ENCODE measurements at places on chromosomes 4 and X.

DNA sequence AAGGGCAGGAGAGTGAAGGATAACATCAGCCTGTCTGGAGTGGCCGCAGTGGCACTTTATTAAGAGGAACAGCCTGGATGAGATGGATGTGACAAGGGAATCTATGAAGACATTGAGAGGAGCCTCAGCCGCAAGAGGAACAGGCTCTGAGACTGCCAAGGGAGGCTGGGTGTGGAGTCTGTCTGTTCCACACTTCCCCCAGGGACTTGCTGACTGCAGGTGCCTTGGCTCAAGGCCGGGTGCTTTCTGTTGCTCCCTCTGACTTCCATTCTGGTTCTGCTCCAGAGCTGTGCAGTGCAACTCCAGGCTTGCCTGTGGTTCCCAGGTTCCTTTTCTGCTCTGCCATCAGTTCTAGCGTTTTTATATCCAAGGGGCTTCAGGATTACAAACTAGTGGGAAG is 54.6 kb downstream of the FRMPD3 start:
- H3K27ac ChIP-seq, result no peak overlapping the region
- H3K4me1 ChIP-seq, result no peaks in the 10 kb centered on the region
- no peaks in the 10 kb centered on the region for H3K36me3 ChIP-seq
- no peak overlapping the region for H3K4me3 ChIP-seq
- H3K27me3 ChIP-seq, result no peaks in the 10 kb centered on the region

DNA sequence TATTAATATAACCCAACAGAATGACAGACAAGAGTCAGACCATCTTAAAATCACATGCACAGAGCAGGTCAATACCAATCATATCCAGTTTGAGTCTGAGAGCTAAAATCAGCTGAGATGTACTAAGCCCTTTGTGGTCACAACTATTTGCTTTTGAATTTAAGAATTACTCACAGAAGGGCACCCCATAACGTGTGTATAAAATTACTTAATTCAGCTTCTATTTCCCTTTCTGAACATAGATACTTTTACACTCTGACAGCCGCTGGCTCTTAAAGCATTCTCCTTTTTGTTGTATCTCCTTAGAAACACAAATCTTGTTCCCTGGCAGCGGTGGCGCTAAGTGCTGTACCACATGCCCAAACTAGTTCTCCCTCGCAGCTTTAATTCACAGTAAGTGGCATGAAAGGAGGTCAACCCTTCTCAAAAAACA is 14.8 kb upstream of the PPARGC1A start:
- H3K4me1 ChIP-seq, result peaks cover 4% of the 10 kb centered on the region

GRCh38 chr4:150828159-150828558 is 186.9 kb downstream of the LRBA start:
- H3K27me3 ChIP-seq, result no peaks in the 10 kb centered on the region
- no peak for DNase-seq
- H3K36me3 ChIP-seq, result peaks cover 9% of the 10 kb centered on the region
- no peaks in the 10 kb centered on the region for H3K4me1 ChIP-seq
- no peak overlapping the region for H3K4me3 ChIP-seq
- no peak overlapping the region for H3K27ac ChIP-seq

GRCh38 chr4:107736924-107737448 is 17.0 kb upstream of the PAPSS1 start:
- no peaks in the 10 kb centered on the region for H3K27me3 ChIP-seq
- H3K27ac ChIP-seq, result no peak overlapping the region
- H3K36me3 ChIP-seq, result no peaks in the 10 kb centered on the region
- DNase-seq, result no peak
- no peak overlapping the region for H3K4me3 ChIP-seq

- no peaks in the 10 kb centered on the region for H3K27me3 ChIP-seq
- H3K36me3 ChIP-seq, result no peaks in the 10 kb centered on the region
- H3K4me3 ChIP-seq, result no peak overlapping the region
Measured at GRCh38 chr4:172650758-172651530, 517.7 kb upstream of the GALNT7 start.

Measured in right atrium auricular region (tissue), 2 donors.